Adrenal gland (tissue), 19 donors: ENCODE measurements at places on chromosomes 11 and 22. TPM values are rescaled to one million over a fixed set of nuclear protein-coding genes. Genes with fewer than 3 reads are reported as not detected.

The SGSM1 gene
- total RNA-seq, result 6.8 TPM

The USP2 gene
- 17.3 TPM for total RNA-seq

The TMEM191B gene
- total RNA-seq, result 2.4 TPM

The GPR83 gene
- total RNA-seq, result 0.69 TPM

The RIC3 gene
- total RNA-seq, result 39.9 TPM

The ARHGEF17 gene
- total RNA-seq, result 8.3 TPM

The TRIM34 gene
- 22.1 TPM for total RNA-seq

The MS4A6E gene
- total RNA-seq, result not detected
